ENCODE measurements at places on chromosomes 3 and 15.

- no peak for DNase-seq
These were observed 413.4 kb downstream of the ERC2 start for GRCh38 chr3:56054844-56055243.

DNA sequence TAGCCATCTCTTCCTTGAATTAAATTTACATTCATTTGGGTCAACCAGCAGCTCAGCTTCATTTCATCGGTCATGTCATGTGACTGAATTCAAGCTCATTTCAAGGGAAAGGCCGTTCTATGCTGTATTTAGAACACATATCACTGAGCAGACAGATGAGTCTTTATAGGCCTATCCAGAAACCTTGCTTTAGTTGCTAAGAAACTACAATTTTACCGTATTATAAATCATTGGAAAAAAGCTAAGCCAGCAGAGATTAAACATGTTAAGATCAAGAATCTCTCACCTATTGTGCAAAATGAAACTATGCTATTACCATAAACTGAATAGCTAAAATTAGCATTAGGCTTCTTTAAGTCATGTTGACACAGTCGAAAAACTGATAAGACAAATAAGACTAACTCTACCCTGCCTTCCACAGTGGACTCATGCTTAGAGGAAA is 2.2 kb downstream of the NPTN start:
- DNase-seq, result no peak

DNA sequence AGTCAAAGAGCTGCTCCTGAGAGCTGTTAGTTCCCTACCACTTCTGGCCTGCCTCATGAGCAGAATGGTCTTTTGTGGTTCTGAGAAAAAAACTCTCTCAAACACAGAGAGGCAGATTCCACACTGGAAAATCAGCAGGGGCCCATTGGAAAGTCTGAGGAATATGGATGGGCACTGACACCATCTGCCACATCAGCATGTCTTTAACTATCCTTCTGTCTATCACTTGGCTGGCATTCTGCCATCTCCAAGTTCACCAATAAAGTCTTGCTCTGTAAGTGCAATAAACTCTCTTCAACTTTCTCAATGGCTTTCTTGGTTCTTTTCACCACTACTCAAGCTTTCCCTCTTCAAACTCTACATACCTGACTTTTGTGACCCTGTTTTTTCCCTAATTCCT is 101.3 kb upstream of the GALNT15 start:
- no peak for DNase-seq

GRCh38 chr3:20488151-20488550 is 302.1 kb upstream of the SGO1 start:
- no peak for DNase-seq

DNA sequence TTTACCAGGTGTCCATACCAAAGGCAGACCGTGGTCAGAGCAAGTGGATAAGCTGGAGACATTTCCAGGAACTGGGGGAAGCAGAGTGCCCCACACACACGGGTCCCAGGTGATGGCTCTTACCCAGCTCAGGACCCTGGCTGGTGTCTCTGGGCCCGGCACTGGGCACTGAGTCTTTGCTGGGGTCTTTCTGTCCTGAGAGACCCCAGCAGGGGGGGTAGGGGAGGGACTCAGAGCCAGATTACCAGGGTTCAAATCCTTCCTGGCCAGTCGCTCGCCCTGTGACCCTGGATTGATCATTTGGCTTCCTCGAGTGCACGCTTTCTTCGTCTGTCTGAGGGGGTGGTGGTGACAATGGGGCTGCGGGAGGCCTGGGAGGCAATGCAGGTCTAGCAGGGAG is 95.7 kb downstream of the PLXNA1 start:
- DNase-seq, result no peak

GRCh38 chr3:127728417-127729015 is 55.8 kb downstream of the ABTB1 start:
- DNase-seq, result no peak

DNA sequence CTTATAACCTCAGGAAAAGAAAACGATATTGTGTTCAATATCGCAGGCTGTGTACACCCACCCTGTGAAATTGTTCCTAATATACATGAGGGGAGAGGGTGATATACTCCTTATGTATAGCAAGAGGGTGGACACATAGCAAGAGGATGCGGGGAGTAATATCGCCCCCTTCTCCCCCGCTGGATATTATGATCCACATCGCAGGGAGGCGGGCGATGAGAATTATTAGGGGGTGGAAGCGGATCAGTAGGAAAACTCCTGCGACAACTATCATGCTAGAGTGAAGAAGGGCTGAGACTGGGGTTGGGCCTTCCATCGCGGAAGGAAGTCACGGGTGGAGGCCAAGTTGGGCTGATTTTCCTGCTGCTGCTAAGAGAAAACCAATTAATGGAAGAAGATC is 24.9 kb upstream of the BMF start:
- no peak for DNase-seq

DNA sequence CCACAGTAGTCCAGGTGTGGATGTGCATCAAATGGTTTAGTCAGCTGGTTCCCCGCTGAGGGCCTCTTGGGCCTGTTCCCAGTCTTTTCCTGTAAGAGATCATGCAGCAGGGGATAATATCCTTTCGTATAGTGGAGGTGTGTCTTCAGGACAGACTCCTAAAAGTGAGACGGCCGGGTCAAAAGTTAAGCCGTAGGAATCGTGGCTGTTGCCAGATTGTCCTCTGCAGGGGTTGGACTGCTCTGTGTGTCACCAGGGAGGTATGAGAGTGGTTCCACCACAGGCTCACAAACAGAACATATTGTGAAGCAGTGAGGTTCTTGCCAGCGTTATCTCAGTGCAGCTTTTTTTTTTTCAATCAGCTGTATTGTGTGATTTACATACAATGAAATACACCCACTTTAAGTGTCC is 95.0 kb downstream of the VGLL4 start:
- no peak for DNase-seq

DNA sequence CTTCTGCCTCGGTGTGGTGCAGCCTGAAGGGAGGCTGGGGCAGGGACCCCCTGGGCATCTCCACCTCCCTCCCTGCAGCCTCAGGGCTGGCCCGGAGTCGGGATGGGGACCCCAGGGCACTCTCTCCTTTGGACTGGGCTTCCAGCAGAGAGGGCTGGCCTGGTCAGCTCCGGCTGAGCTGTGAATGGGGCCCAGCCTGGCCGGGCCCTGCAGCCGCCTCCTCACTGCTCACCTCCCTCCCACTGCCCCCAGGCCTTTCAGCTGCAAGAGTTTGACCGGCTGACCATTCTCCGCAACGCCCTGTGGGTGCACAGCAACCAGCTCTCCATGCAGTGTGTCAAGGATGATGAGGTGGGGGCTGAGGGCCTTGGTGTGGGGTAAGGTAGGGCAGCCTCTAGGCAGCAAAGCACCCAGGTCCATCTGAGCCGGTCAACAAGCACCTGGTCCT is 36.0 kb downstream of the PSTPIP1 start:
- DNase-seq, result peak; percentile 0

GRCh38 chr3:159586571-159587202 is 401.9 kb upstream of the IL12A start:
- DNase-seq, result no peak

DNA sequence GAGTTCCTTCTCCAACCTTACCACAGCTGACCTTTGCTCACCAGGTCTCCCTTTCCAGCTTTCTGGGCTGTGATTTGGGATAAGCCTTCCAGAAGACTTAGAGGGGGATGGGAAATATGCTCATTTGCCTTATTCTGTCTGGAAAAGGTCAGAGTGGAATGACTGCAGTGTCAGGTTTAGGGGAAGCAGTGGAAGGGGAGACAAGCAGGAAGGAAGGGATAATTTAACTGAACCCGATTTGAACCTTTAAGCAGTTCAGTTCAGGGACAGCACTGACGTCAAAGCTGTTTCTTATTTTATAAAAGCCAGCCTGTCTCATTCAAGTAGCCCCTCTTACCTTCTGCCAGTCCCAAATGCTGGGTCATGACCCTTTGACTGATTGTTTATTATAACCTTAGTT is 418.4 kb upstream of the RARB start:
- no peak for DNase-seq

DNA sequence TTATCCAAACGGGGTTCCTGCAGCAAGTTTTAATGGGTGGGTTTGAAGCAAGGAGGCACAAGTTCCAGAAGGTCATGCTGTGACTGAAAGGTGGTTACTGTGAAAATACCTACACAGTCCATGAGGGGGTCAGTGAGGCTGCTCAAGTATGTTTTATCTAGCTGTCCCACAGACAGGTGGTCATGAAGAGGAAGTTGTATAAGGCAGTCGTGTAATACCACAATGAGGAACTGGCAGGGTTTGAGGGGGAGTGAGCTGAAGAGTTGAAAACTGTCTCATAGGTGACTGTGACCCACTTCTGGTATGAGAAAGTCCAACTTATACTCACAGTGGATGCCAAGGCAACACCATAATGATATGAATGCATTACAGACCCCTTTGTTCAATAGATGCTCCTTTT is 856.8 kb downstream of the OTOL1 start:
- no peak for DNase-seq

All from activated CD4-positive, alpha-beta T cell treated with anti-CD3 and anti-CD28 coated beads, Interleukin-2, amount 50 U/mL, for 48 hours (primary cell).